ENCODE measurements at places on chromosomes 2 and 18.

DNA sequence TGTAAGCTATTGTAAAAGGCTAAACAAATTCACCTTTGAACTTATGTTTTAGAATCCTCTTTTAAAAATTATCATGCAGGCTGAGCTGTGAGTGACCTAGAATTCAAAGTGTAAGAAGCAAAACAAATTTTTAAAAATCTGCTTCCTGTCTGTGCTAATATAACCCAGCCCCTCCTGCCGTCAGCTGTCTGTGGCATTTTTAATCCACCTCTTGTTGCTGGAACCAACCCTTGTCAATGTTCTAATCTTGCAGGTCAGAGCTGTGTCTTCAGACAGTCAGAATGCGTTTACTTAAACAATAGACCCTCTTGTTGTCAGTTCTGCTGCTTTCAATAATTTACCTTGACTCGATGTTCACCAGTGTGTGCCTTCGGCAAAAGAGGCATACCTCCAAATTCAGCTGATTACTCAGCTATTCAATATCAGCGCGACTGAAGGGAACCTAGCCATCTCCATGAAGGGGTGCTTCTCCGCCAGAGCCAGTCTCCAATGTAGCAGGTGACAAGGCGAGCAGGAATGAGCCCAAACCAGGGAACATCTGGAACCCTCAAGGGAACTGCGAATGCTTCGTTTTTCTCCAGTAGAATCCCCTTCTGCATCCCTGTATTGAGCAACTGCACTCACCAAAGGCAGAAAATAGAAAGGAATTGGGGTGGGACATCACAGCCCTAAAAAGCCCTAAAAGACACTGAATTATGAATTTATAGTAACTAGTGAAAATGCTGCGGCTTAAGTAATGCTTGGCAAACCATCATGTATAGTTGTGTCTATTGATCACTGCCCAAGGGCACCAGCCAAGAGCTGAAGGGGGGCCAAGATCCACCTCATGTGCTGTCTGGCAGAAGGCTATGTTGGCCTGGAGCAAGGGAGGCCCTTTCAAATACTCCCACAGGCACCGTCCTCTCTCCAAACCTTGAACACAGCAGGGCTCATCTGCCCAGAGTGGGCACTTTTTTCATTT is 62.5 kb downstream of the LYPD6B start:
- no peak for DNase-seq

- DNase-seq = no peak
These were observed 121.5 kb upstream of the MYCN start for GRCh38 chr2:15818881-15819280.

DNA sequence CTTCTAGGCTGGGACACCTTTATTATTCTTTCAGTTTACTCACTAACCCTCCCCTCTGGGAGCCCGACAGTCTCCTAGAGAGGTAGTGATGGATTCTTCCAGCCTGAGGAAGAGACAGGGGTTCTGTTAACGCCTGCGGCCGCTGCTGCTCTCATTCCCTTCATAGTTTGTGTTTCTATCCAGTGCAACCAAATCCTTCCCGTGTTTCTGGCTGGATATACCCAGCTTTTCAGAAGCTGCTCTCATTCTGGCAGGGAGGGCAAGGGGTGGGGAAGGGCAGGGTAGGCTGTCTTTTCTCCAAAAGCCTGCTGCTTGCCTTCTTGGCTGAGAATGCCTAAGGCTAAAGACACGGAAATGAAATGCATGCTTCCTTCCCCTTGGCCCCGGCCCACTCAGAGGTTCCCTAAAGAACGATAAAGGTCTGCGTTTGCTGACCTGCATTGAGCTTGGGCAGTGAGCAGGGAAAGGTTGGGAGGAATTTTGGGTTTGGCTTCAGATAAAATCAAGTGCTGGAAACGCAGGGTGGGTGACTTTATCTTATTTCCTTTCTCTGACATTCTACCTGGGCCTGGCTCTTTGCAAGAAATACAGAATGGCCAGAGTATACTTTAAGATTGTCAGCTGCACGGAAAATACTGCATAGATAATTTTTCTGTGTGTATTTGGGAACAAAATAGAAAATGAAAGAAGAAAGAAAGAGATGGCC is 390.9 kb downstream of the NBAS start:
- DNase-seq = no peak

GRCh38 chr2:56505885-56506284 is 322.1 kb downstream of the CCDC85A start:
- no peak for DNase-seq

DNA sequence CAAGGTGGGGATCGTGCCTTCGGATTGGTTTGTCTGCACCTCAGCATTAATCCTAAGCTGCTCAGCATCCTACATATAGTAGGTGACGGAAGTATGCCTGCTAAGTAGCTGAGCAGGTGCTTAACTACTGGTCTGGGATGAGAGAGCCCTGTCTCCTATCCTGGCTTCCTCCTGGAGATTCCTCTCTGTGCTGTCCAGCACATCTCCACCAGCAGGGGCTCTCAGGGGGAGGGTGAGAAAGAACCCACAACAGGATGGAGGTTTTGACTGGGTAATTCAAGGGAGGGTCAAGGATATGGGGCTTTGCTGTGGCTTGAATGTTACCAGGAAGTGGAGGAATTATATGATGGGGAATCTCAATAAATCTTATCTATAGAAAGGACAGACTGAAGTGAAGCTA is 45.4 kb upstream of the KIF5C start:
- DNase-seq = no peak

DNA sequence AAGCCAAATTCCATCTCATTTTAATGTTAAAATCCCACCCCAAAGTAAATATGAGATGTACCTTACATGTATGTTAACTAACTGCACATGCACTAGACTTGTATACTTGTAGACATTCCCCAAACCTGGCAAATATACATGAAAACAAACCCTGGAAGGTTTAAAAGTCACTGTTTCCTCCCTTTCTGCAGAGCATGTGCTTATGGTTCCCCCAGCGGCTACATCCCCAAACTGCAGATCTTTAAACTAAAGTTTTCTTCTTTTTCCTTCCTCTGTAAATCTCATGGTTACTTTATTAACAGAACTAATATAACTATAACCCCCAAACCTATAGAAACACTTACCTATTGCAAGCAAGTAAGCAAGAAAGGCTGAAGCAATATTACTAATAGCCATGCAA is 731.5 kb downstream of the LRP1B start:
- DNase-seq = no peak
